ENCODE measurements at places on chromosomes 6 and 20.

DNA sequence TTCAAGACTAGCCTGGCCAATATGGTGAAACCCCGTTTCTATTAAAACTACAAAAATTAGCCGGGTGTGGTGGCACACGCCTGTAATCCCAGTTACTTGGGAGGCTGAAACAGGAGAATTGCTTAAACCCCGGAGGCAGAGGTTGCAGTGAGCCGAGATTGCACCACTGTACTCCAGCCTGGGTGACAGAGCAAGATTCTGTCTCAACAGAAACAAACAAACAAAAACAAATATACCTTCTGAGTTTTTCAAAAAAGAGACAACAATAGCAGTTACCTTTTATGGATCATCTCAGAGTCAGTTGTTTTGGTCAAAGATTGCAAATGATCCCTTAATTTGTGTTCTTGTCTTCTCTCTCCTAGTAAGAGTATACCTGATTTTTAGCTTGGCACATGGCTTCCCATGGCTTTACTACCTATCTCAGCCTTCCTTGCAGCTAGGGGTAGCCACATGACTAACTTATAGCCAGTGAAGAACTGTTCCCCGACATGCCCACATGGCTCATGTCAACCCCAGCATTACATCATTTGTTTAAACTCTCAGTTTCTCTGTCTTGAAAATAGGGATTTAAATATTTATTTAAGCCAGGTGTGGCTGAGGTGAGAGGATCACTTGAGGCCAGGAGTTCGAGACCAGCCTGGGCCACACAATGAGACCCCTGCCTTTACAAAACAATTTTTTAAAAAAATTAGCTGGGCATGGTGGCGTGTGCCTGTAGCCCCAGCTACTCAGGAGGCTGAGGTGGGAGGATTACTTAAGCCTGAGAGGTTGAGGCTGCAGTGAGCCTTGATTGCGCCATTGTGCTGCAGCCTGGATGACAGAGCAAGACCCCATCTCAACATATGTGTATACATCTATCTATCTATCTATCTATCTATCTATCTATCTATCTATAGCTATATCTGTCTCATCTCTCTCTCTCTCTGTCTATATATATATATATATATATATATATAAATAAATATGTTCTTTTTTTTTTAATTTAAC is 25.0 kb upstream of the SLC9A8 start:
- no peak for DNase-seq

DNA sequence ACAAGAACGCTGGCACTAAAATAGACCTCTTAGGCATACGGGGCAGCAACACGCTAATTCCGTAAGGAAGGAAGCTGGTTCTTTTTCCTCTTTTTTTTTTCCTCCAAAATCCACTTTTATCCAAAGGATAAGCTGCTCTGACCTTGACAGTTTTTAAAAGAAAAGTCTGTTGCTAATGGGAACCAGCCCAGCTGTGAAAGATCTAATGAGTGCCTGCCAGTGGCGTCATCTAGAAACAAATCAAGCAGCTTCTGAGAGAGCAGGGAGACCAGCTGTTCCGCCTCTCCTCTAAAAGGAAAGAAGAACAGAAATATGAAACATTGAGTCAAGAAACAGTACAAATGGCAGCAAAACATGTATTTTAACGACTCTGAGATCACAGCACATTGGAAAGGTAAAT is 78.6 kb downstream of the FAXC start:
- DNase-seq = no peak

DNA sequence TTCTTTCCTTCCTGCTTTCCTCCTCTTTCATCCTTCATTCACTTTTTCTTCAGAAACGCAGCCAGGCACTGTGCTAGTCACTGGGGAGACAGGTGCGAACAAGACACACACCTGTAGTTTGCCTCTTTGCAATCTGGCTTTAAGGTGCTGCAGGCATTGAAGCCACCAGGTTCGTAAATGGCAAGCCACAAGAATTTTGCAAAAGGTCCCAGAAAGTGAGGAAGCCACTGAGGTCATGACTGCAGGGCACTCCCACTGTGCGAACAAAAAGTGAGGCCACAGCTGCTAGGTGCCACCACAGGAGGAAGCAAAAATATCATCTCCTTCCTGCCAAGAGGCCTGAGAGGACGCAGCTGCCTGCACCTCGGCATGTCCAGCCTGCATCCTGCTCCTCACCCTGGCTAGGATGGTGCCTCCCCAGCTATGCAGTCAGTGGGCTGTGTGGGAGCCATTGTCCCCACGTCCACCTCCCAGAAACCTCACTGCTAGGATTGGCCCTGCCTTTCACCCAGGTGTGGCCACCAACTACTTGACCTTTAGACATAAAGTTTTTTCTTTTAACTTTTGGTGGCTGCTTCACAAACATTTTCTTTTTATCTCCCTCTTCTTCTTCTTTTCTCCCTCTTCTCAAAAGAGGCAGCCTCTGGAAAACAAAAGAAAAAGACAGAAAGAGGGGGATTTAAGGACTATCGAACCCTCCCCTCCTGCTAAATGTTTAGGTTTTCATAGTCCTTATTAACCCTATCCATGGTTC is 230.8 kb downstream of the BCAS1 start:
- peak; percentile 75 for DNase-seq

GRCh38 chr6:131060311-131060710 is 2.7 kb downstream of the EPB41L2 start:
- DNase-seq = no peak

DNA sequence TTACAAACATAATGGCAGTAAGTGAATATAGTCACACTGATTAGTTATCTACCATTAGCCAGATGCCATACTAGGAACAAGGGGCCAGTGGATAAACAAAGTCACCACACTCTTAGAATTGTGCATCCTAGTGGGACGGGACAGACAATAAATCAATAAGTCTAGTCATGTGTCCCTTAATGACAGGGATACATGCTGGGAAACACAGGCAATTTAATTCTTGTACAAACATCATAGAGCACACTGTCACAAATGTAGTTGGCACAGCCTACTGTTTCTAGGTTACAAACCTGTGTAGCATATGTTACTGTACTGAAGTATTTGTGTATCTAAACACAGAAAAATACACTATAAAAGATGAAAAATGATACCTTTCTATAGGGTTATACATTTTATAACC is 123.0 kb upstream of the FAM184A start:
- no peak for DNase-seq

DNA sequence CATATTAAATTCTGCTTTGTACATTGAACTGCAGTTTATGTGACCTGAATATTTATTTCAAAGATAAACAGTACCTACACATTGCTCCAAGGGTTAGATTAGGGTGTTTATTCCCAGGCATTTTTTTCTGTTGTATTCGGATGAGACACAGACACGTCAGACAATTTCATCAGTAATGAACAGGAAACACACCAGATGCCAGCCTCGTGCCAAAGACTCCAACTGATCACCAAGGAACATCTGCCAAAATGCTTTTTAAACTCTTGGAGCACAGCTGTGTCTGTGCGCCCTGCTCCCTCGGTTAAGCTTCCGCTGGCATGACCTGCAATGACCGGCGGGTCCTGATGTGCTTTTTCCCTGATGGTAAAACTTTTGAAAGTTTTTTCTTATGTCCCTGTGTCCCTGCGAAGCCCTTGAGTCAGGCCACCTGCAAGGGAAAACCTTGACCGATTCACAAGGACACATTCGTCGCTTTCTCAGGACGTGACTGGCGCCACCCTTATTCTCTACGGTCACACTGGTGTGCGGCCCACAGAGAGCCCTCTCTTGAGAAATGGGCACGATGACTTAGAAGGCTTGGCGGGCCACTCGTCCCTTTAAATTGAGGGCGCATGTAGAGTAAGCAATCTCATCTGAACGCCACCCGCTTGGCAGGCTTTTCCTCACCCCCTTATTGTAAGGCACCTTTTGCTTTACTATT is 173.9 kb downstream of the QKI start:
- DNase-seq = no peak
